ENCODE measurements at places on chromosomes 16 and 17.

DNA sequence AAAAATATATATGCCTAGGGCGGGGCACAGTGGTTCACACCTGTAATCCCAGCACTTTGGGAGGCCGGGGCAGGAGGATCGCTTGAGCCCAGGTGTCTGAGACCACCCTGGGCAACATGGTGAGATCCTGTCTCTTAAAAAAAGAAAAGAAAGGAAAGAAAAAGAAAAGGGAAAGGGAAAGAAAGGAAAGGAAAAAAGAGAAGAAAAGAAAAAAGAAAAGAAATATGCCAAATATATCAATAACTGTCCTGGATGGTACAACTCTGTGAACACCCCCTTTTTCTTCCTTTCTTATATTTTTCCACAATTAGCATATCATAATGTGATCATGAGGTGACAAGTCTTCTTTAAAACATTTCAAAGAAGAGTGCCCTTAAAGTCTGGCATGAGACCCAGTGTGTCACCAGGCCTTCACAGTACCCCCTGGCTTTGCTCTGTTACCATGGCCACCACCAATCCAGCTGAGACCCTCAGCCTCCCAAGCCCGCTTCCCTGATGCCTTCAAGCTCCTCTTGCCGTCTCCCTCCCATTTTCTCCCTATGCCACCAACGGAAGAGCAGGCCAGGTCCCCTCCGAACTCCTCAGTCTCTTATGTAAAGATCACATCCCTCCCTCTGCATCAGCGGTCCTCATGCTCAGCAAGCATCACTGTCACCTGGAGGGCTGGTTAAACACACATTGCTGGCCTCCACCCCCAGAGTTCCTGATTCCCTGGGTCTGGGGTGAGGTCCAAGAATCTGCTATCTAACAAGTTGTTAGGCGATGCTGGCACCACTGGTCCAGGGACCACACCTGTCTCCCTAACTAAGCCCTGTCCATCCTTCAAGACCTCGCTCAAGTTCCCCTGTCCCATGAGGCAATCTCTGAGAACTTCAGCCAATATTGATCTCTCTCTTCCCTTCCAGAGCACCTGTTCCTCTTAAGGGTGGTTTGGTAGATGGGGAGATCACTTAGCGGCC is 44.5 kb downstream of the CUEDC1 start:
- DNase-seq = no peak

- no peak for DNase-seq
Observed at GRCh38 chr17:40675905-40676304, 10.9 kb upstream of the KRT222 start.

GRCh38 chr17:4448197-4448980 is 14.6 kb downstream of the SPNS3 start:
- DNase-seq = no peak

- no peak for DNase-seq
Observed at GRCh38 chr17:73444021-73444420, 132.2 kb upstream of the CDC42EP4 start.

- no peak for DNase-seq
Observed at GRCh38 chr16:73813527-73813926, 483.1 kb upstream of the PSMD7 start.

Data from dorsolateral prefrontal cortex (tissue), 122 donors.